Fibroblast of the aortic adventitia (primary cell): ENCODE measurements at places on chromosomes 12 and 14. TPM values are rescaled to one million over a fixed set of nuclear protein-coding genes. Genes with fewer than 3 reads are reported as not detected.
A peak's percentile ranks its signal among the peaks of the same experiment; 100 is the strongest.

GDF3 gene
- not detected in 2 replicates for total RNA-seq

SCNN1A gene
- under 0.01 TPM in 1 of 2 replicates, not detected in the other for total RNA-seq

NKX2-8 gene
- total RNA-seq = not detected in 2 replicates

DDHD1 gene
- total RNA-seq = 15.0 and 47.8 TPM in 2 replicates

AGAP2 gene
- total RNA-seq = 0.25 and 0.27 TPM in 2 replicates

FGF6 gene
- not detected in 2 replicates for total RNA-seq

KCNA1 gene
- total RNA-seq = 0.18 and 0.41 TPM in 2 replicates

ORAI1 gene
- total RNA-seq = 1.1 and 13.4 TPM in 2 replicates

NUAK1 gene
- total RNA-seq = 3.0 and 8.3 TPM in 2 replicates

ADSS1 gene
- total RNA-seq = 0.65 and 4.8 TPM in 2 replicates

TMEM229B gene
- 0.81 and 1.8 TPM in 2 replicates for total RNA-seq

SLC17A8 gene
- not detected in 2 replicates for total RNA-seq

DNA sequence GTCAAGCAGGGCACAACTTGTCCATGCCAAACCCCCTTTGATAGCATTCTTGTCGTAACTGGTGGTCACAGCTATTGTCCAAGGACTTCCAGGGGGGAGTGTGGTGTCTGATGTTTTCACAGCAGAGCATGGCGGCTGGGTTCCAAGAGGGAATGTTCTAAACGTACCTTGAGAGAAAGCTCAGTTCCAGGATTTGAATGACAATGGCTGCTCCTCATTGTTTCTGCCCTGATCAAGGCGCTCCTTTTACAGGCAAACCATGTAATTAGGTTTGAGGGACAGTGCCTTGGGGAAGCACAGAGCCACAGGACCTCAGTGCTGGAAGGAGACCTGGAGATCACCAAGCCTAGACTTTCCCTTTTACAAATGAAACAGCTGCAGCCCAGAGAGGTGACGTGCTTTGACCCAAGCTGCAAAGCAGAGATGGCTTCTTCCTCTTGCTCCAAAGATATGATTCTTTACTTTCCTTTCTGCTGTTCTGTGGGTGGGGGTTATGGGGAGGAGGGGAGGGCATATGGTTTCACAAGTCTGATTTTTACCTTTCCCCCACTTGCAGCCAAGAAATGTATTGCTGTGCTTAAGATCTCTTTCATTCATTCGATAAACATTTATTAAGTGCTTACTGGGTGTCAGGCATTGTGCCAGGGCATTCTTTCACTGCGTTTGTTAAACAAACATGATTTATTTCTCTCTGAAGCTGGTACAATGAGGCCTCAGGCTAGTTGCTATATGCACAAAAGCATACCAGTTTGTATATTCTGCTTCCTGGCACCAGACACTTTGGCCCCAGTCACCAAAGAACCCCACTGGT is 172.8 kb downstream of the KTN1 start:
- DNase-seq = peak; percentile 70

DNA sequence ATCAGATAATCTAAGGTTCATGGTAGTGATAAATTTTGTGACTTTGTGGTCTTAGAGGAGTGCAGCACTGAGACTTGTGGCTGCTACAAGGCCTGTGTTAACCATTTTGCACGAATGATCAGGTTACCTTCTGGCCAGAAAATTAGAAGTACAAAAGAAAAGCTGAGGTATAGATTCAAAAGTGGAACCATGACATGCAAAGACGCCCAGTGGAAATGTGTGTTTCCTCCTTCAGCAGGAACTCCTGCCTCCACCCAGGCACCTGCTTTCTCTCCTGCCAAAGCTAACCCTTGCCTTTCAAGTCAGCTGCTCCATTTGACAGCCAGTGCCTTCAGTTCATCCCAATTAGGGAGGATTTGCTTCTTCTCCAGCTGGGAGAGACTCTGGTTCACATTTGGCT is 10.1 kb downstream of the PDE6H start:
- no peak for DNase-seq

GRCh38 chr12:132662901-132663755 is 24.0 kb downstream of the POLE start:
- DNase-seq = no peak

GRCh38 chr14:76235628-76236027 is 83.9 kb downstream of the GPATCH2L start:
- DNase-seq = no peak

GRCh38 chr14:55502746-55503284 is 62.4 kb upstream of the TBPL2 start:
- DNase-seq = no peak

DNA sequence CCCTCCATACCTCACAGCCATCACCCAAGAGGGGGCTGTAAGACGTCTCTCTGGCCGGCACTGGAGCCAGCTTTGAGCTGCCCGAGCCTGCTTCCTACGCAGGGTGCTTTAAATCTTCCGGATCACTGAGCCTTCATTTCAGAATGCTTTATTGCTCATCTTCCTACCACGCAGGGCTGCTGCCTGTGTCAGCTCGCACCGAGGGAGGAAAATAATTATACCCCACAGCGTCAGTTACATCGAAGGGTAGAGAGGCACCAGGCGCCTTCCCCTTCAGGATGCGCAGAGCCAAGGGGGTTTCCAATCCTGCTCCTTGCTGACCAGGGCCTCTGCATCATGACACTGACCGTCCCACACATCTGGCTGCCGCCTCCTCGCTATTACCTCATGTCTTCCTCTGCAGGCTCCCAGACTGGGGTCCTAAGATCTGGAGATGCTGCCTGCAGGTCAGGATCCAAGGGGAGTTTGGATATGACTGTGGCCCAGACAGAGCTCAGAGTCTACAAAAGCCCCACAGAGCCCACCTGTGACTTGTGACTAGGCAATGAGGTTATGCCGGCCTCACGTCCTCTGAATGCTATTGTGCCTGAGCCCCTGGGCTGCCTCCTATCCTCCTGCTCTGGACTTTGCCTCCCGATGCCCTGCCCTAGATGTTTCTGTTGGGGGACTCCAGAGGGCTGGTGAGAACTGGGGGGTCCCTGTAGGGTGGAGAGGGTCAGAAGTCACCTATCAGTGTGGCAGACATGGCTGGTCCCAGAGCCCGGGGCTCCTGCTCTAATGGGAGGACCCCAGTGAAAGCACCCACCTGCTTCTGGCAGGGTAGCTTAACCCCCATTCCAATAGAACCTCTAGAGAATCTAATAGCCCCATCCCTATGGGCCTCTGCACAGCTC is 220.3 kb upstream of the RTL1 start:
- DNase-seq = no peak

- no peak for DNase-seq
These were observed 30.2 kb upstream of the NPAS3 start for GRCh38 chr14:32908196-32909084.

- no peak for DNase-seq
These were observed 38.1 kb downstream of the ESRRB start for GRCh38 chr14:76413962-76414600.

DNA sequence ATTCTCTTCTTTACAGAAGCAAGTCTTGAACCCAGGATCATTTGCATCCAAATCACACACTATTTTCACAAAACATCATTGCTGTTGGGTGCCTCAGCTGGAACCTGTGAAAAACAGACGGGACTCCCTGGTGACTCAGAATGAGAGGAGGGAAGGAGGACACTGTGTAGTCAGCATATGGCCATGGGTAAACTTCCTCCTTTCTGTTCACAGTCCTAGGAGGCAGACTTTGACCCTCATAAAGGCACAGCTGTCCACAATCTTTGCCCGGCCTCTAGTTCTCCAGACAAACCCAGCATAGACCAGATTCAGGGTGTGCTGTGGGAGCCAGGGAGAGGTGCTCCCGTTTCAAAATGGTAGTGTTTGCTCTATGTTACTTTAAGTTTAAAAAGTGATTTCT is 62.0 kb downstream of the DYRK2 start:
- DNase-seq = no peak

DNA sequence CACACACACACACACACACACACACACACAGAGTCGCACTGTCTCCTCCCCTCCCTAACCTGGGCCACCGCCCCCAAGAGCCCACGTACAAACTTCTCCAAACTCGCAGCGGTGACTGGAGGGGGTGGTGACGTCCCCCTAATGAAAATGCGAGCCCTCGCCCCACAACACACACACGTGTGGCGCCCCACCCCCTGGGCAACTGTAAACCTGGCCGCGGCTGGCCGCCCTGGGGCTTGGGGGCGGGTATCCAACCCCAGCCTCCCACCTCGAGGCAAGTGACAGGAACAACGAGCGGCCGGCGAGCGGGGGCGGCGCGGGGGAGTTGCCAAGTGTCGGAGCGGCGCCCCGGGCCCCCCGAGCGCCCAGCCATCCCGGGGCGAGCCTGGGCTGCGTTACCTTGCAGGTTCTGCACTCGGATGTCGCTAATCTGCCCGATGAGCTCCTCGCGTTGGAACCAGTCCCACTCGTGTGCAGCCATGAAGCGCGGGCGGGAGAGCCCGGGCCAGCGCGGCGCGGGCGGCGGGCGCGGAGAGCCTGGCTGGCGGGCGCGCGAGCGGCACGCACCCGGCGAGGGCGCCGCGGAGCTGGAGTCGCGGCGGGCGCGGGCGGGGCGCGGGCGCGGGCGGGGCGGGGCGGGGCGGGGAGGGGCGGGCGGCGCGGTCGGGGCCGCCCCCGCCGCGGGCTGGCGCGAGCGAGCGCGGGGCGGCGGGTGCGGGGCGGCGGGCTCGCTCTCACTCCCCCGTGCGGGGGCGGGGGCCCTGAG is at the start of gene CLMN:
TSS of gene CLMN (minus strand) at position 597 of the 766 bp plus-strand sequence. CDS start at position 481, 116 bp downstream.
- DNase-seq = peak; percentile 12
